ENCODE measurements at places on chromosomes 6 and 20. TPM values are rescaled to one million over a fixed set of nuclear protein-coding genes. Genes with fewer than 3 reads are reported as not detected.

MROH8 gene
- total RNA-seq, result 5.8 TPM

SAMD5 gene
- total RNA-seq, result 1.4 TPM

NKX2-4 gene
- total RNA-seq, result not detected

PET117 gene
- 10.5 TPM for total RNA-seq

ZNF165 gene
- 1.1 TPM for total RNA-seq

OR2H2 gene
- total RNA-seq, result not detected

ALDH5A1 gene
- 5.0 TPM for total RNA-seq

PM20D2 gene
- total RNA-seq, result 15.5 TPM

GRCh38 chr20:25280051-25280573 is 32.2 kb downstream of the PYGB start:
- H3K27me3 ChIP-seq, result no peaks in the 10 kb centered on the region
- H3K4me3 ChIP-seq, result no peak overlapping the region
- H3K36me3 ChIP-seq, result peaks cover 99% of the 10 kb centered on the region
- no peak overlapping the region for H3K27ac ChIP-seq
- peaks cover 21% of the 10 kb centered on the region for H3K4me1 ChIP-seq
- DNase-seq, result no peak

GRCh38 chr20:63822276-63822696 is 8.8 kb downstream of the ZBTB46 start:
- H3K36me3 ChIP-seq, result no peaks in the 10 kb centered on the region
- H3K4me3 ChIP-seq, result no peak overlapping the region

GRCh38 chr6:35725721-35726438 is 11.0 kb upstream of the ARMC12 start:
- H3K4me3 ChIP-seq, result peak overlapping the region; percentile 10
- H3K36me3 ChIP-seq, result no peaks in the 10 kb centered on the region
- peak; percentile 88 for DNase-seq
- peak overlapping the region; percentile 100 for H3K27ac ChIP-seq

DNA sequence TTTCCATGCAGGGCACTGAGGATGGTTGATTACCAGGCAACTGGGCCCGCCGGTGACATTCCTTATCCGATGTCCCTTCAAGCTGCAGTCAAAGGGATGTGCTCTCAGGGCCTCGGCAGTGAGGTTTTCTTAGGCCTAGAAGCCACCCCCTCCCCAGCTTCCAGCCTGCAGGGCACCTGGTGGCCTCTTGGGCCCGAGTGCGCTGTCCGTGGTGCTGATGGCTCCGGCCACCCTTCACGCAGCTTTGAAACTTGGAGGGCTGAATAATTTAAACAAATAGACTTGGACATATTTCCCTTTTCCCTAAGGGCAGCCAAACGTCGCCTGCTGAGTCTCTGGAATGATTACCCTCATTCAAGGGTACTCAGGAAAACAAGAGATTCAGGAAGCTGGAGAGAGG is 8.9 kb upstream of the MLN start:
- DNase-seq, result no peak
- no peaks in the 10 kb centered on the region for H3K4me1 ChIP-seq
- no peaks in the 10 kb centered on the region for H3K27me3 ChIP-seq
- no peaks in the 10 kb centered on the region for H3K36me3 ChIP-seq
- no peak overlapping the region for H3K27ac ChIP-seq

GRCh38 chr6:43113431-43114260 is 37.5 kb downstream of the PTK7 start:
- DNase-seq, result no peak
- peak overlapping the region; percentile 15 for H3K27ac ChIP-seq
- no peaks in the 10 kb centered on the region for H3K36me3 ChIP-seq
- H3K27me3 ChIP-seq, result no peaks in the 10 kb centered on the region
- no peak overlapping the region for H3K4me3 ChIP-seq

DNA sequence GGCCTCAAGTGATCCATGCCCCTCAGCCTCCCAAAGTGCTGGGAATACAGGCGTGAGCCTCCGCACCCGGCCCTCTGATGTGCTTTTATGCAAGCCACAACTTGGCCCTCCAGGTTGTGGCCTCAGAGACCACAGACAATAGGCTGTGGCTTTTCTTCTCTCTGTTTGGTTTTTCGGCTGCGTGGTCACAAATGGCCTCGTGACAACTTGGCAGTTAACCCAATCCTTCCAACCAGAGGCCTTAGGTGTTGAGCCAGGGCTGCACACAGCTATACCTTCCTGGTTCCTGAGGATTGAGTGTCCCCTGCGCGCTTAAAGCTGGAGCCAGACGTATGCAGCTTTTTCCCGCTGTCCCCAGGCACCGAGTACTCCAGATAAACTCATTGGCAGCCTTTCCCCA is 6.3 kb upstream of the TGM3 start:
- no peaks in the 10 kb centered on the region for H3K4me1 ChIP-seq
- H3K4me3 ChIP-seq, result no peak overlapping the region
- no peak for DNase-seq
- H3K27me3 ChIP-seq, result no peaks in the 10 kb centered on the region
- H3K27ac ChIP-seq, result no peak overlapping the region

- H3K4me3 ChIP-seq, result no peak overlapping the region
- H3K27ac ChIP-seq, result no peak overlapping the region
- H3K36me3 ChIP-seq, result no peaks in the 10 kb centered on the region
- no peak for DNase-seq
- H3K4me1 ChIP-seq, result peaks cover 45% of the 10 kb centered on the region
- no peaks in the 10 kb centered on the region for H3K27me3 ChIP-seq
These were observed 162.9 kb downstream of the JARID2 start for GRCh38 chr6:15408758-15409157.

- DNase-seq, result no peak
- no peaks in the 10 kb centered on the region for H3K4me1 ChIP-seq
- H3K27me3 ChIP-seq, result no peaks in the 10 kb centered on the region
- no peaks in the 10 kb centered on the region for H3K36me3 ChIP-seq
- H3K4me3 ChIP-seq, result no peak overlapping the region
- no peak overlapping the region for H3K27ac ChIP-seq
These were observed 218.0 kb downstream of the THBS2 start for GRCh38 chr6:169035385-169036240.

- no peak overlapping the region for H3K4me3 ChIP-seq
- no peaks in the 10 kb centered on the region for H3K4me1 ChIP-seq
- H3K36me3 ChIP-seq, result no peaks in the 10 kb centered on the region
- no peak overlapping the region for H3K27ac ChIP-seq
- no peak for DNase-seq
These were observed 8.2 kb downstream of the MAS1L start for GRCh38 chr6:29479560-29479959.

DNA sequence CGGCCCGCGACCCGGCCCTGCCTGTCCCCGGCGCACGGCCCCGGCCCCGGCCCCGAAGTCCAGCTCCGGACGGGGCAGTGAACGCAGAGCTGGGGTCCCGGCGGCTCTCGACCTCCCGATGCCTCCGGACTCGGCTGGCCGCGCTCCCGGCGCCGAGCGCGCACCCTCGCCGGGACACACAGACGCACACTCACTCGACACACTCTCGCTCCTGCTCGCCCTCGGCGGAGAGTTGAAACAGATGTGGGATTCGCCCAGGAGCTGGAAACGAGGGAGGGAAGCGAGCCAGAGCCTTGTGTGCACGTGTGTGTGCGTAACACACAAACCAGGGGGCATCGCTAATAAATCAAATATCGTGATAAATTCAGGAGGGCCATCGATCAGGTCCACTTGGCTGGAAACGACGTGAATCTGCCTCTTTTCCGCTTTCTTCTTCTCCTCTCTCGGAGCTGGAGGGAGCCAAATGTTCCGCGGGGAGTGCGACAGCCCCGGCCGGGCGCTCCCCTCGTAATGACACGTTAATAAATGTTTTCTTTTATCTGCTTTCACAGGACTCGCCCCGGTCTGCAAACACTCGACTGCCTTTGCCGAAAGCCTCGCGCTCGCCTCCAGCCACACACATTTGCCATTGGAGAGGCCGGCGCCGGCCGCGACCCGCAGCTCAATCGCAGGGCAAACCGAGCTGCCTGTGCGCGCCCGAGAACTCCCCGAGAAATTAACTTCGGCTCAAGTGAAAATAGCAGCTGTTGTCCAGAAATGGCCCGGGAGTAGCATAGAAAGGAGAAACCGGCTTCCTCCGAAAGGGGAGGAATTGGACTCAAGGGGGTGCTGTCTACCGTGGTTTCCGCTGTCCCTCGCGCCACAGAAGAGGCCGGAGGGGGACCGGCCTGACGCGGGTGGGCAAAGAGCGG is 828 bp upstream of the SULF2 start:
- H3K4me1 ChIP-seq, result peaks cover 32% of the 10 kb centered on the region
- H3K36me3 ChIP-seq, result no peaks in the 10 kb centered on the region
- H3K27me3 ChIP-seq, result no peaks in the 10 kb centered on the region
- peak overlapping the region; percentile 44 for H3K4me3 ChIP-seq

- H3K36me3 ChIP-seq, result no peaks in the 10 kb centered on the region
- no peak for DNase-seq
- no peaks in the 10 kb centered on the region for H3K27me3 ChIP-seq
These were observed 233.5 kb upstream of the SGK1 start for GRCh38 chr6:134551245-134551960.

- H3K4me3 ChIP-seq, result no peak overlapping the region
- H3K36me3 ChIP-seq, result no peaks in the 10 kb centered on the region
- H3K27ac ChIP-seq, result no peak overlapping the region
- no peak for DNase-seq
These were observed 37.9 kb upstream of the RFPL4B start for GRCh38 chr6:112309244-112309643.

DNA sequence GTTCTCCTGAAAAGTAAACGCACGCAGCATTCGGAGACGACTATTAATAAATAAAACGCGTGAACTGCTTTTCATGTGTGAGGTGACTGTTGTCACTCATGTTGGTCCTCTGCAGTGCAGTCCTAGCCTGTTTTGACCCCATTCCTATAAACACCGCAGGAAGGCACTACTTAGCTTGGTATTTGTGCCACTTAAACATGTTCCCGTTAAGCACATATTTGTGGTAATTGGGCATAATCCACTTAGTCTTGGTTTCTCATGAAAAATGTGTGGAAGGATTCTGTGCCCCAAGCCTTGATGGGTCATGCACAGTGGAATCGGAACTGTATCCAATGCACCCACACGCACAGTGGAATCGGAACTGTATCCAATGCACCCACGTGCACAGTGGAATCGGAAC is 313.9 kb downstream of the THBS2 start:
- DNase-seq, result no peak
- H3K36me3 ChIP-seq, result no peaks in the 10 kb centered on the region
- H3K27ac ChIP-seq, result no peak overlapping the region
- H3K27me3 ChIP-seq, result no peaks in the 10 kb centered on the region
- peaks cover 12% of the 10 kb centered on the region for H3K4me1 ChIP-seq
- no peak overlapping the region for H3K4me3 ChIP-seq

DNA sequence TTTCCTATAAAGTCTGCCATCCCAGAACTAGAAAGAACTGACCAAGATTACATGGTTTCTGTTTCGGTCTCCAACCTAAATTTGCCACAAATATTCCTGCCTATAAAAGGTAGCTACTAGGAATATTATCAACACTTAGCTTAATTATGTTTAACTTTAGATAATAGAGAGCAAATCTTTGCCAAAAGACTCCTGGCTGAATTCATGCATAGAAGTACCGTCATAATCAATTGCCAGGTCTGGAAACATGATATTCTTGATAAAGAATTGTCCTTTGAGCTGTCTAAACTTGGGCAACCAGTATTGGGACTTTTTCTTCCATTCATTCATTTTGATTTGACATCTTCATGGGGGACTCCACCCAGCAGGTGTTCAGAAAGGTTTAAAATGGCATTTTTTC is 22.4 kb downstream of the CALHM6 start:
- H3K36me3 ChIP-seq, result no peaks in the 10 kb centered on the region
- no peak for DNase-seq
- H3K4me3 ChIP-seq, result no peak overlapping the region
- H3K4me1 ChIP-seq, result no peaks in the 10 kb centered on the region

DNA sequence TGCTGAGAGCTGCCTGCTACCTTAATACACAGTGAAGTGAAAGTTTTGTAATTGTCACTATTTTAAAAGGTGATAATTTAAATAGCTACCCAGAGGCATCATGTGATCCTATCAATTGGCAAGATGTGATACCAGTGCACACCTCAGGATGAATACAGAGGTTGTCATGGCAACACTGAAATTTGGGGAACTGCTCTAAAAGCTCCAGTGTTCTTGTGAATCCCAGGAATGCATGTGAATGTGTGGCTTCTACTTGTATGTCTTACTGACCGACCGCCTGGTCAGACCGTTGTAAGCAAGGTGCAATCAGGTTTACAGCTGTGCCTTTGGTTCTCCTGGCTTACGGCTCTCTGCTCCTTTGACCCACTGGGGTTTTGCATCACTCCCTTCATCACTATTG is 146.3 kb upstream of the GJE1 start:
- H3K27me3 ChIP-seq, result no peaks in the 10 kb centered on the region
- no peaks in the 10 kb centered on the region for H3K36me3 ChIP-seq
- no peaks in the 10 kb centered on the region for H3K4me1 ChIP-seq
- H3K27ac ChIP-seq, result no peak overlapping the region
- no peak for DNase-seq
- no peak overlapping the region for H3K4me3 ChIP-seq

DNA sequence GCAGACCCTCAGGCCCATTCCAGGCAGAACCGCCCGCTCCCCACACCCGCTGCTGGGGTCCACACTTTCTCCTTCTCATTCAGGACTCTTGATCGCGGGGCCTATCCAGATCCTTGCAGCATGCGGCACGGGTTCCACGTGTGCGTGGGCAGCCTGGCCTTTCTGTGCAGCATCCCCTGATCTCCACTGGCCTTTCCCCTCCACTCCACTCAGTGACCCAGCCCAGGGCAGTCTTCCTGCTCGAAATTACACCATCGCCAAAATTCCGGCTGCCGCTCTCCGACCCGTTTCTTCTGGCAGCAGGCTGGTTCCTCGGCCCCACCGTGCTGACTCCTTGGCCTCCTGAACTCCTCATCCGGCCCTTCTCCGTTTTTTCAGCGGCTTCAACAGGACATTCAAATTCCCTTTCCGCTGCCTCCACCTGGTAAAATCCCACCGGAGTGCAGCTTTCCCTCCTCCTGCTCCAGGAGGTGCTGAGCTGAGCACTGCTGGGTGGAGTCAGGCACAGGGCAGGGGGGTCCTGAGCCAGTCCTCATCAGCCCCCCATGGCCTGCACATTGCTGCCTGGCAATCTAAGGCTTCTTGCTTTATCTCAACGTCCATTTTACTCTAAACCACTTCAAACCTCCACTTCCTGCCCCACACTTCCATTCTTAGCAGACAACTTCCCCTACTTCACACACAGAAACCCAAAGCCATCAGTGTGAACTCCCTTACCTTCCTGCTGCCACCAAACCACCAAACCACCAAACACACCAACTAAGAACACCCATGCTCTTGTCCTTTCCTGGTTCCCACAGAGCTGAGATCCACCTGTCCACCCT is 9.0 kb downstream of the SFT2D1 start:
- no peak for DNase-seq
- H3K36me3 ChIP-seq, result peaks cover 7% of the 10 kb centered on the region
- H3K4me3 ChIP-seq, result no peak overlapping the region
- peaks cover 25% of the 10 kb centered on the region for H3K4me1 ChIP-seq
- no peaks in the 10 kb centered on the region for H3K27me3 ChIP-seq
- no peak overlapping the region for H3K27ac ChIP-seq

DNA sequence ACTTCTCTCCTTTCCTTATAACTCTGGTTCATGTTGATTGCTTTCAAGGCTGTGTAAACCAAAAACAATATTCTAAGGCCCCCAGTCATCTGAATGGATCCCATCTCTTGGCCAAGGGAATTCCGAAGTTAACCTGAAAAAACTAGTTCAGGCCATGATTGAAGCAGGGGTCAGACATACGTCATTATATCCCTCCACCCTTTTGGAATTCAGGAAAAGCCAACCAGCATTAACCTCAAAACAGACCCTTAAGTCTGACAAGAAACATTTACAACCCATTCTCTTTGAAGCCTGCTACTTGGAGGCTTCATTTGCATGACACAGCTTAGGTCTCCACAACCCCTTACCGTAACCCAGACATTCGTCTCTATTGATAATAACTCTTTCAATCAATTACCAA is 39.7 kb downstream of the SLC26A8 start:
- H3K4me1 ChIP-seq, result no peaks in the 10 kb centered on the region
- H3K27ac ChIP-seq, result no peak overlapping the region
- H3K4me3 ChIP-seq, result no peak overlapping the region
- DNase-seq, result no peak
- no peaks in the 10 kb centered on the region for H3K36me3 ChIP-seq
